Activated CD8-positive, alpha-beta memory T cell treated with anti-CD3 and anti-CD28 coated beads, Interleukin-2, amount 10 ng/mL, durations not matched to agents 7 days and 5 days (primary cell): ENCODE measurements at places on chromosomes 4 and X. TPM values are rescaled to one million over a fixed set of nuclear protein-coding genes. Genes with fewer than 3 reads are reported as not detected.

Gene CLCN4
- 0.16 TPM for total RNA-seq

Gene PAGE5
- not detected for total RNA-seq

DNA sequence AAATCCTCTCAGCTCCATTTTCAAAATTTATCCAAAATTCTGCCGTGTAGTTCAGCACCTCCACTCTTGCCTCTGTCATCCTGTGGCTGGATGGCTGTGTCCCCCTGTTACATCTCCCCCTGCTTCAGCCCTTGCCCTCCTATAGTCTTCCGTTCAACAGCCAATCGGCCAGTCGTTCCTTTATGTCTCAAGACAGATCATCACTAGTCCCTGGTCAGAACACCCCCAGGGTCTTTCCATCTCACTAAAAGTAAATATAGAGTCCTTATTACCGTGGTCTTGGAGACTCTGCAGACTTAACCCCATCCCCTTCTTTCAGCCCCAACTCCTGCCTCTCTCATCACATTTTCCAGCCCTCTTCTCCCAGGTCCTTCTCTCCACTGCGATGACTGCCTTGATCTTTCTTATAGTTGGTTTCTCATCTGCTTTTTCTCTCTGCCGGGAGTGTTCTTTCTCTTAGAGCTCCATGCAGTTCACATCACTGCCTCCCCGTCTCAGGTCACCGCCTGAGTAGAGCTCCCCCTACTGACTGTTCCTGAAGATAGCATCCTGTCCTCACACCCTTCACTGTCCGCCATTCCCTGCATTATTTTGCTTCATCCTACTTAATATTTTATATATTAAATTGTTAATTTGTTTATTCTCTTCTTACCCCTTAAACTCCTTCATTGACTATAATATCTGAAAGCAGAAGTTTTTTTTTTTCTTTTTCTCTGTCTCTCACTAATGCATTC is 736.9 kb upstream of the MAGEB2 start:
- no peak overlapping the region for H3K4me3 ChIP-seq
- DNase-seq: no peak

Gene ARHGAP6
- total RNA-seq: not detected
